Activated CD4-positive, alpha-beta T cell treated with anti-CD3 and anti-CD28 coated beads for 48 hours (primary cell): ENCODE measurements at places on chromosomes 11 and 22.

- DNase-seq: no peak
These were observed 20.1 kb downstream of the SYT7 start for GRCh38 chr11:61560751-61561150.

DNA sequence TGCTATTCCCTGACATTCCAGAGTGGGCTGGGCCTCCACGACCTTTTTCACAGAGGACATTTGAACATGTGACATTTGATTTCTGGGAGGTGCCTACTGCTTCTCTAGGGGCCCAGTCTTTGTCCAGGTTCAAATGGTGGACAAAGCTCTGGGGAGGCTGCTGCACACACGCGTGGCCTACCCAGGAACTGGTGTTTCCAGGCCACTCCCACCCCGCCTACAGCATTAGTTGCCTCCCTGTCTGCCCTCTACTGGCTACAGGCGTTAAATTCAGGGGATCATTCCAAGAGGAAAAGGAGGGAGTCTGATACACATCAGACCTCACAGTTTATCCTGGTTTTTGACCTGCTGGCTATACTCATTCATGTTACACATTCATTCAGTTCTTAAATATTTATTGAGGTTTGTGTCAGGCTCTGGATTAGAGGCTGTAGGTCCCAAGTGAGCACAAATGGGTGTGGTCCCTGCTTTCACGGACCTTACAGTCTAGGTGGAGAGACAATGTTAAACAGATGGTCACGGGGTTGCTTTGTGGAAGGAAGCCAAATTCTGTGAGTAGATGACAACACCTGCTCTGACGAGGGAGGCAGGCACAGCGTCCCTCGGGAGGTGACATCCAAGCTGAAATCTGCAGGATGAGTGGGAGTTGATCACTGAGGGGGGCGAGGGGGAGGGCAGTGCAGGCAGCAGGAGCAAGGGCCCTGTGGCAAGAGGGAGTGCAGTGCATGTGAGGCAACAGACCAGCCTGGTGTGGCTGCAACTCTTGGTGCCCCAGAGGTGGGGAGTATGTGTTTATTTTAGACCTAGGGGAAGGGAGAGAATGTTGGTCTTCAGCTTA is 11.8 kb downstream of the TUB start:
- DNase-seq: peak; percentile 73

DNA sequence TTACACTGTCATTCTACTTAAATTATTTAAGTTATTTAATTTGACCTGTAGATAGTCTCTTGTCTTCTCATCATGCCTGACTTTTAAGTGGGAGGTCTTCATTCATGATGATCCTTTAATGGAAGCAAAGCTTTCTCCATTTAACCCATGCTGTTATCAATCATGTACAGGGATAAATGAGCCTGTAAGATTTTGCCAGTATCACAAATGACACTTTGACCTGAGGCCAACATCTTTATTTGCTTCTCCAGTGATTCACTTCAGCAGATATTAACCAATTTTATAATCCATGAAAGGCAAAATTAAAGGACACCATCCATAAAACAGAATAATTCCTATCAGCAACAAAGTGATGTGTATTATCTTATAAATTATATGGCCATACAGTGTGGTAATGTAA is 7.7 kb downstream of the CCDC73 start:
- DNase-seq: no peak

- DNase-seq: no peak
These were observed 532.1 kb downstream of the BUD13 start for GRCh38 chr11:116240710-116241109.

- DNase-seq: peak; percentile 46
These were observed 2.5 kb upstream of the TPST2 start for GRCh38 chr22:26592421-26592891.

- no peak for DNase-seq
These were observed 25.4 kb downstream of the PDGFB start for GRCh38 chr22:39219071-39220039.

DNA sequence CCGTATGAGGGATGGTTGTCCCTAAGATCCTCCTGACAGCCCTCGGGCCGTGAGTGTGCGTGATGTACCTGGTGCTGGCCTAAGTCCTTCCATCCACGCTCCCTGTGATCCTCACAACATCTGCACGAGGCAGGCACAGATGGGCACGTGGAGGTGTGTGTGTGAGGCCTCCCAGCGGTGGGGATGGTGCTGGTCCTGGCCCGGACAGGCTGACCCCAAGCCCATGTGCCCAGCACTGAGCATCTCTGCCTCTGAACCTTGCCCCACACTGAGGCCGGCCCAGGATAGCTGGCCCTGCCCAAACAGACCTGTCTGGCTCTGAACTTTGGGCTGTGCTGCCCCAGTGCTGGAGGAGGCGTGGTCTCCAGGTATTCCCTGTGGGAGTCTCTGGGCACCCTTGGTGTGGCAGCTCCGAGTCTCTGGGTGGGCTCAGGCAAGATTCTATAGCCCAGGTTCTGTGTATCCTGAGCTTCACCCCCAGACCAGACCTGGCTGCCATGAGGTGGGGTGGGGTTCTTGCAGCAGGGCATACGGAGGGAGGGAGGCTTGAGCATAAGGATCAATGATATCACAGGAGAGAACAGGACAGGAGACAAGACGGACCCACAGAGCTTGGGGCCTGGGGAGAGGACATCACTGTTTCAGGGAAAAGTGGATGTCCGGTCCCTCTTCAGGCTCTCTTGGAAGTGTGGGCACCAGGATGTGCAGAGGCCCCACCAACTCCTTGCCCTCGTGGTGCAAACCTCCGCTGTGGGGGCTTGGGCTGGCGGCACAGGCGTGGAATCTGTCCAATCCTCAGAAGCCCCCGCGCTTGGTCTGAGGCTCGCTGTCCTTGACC is 881.8 kb downstream of the BRD1 start:
- no peak for DNase-seq

DNA sequence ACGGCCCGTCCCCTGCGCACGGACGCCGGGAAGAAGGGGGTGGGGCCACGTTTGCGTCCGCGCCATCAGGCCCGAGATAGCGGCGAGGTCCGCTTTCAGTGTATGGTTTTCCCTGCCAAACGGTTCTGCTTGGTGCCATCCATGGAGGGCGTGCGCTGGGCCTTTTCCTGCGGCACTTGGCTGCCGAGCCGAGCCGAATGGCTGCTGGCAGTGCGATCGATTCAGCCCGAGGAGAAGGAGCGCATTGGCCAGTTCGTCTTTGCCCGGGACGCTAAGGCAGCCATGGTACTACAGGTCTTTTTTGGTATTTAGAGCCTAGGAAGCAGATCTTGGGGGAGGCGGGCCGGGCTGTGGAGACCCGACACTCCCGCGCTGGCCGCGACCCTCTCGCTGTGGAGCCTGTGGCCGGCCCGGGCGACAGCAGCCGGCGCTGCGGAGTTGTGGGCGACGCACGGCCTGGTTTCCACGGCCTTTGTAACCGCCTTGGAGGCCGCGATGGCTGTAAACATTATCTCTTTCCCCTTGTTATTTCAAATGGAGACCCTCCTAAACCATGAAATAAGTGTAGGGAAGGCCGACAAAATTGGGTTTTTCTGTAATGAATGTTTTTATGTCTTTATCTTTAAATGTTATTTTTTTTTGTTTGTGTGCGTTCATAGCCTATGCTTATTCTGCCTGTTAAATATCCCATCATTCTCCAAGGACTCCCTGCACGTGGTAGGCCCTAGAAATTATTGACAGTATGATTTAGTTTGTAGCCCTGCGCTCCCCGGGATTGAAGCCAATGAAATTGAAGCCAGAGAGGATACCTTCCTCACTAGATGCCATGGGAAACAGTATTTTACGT is at the start of gene AASDHPPT:
AASDHPPT (plus strand) TSS at position 54 of the 847 bp plus-strand sequence; CDS start at position 103, 49 bp downstream.
- DNase-seq: no peak

DNA sequence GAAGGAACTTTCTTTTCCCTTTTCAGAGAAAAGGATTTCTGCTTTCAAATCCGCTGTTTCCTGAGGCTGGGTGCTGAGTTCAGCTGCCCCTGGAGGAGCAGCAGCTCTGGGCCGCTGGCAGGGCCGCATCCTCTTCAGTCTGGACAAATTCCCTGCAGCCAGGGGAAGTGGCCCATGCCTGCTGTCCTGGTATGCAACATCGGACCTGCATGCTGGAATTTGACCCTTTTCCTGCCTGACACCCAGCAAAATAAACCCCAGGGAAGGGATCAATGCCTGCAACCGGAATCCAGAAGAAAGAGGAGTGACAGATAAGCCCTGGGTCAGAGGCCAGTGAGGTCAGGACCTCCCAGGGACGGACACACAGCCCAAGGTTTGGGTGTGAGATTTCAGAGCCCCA is 54.1 kb upstream of the LINC01488 start:
- DNase-seq: no peak

- no peak for DNase-seq
These were observed 475.1 kb upstream of the CNTN5 start for GRCh38 chr11:98545544-98546175.

DNA sequence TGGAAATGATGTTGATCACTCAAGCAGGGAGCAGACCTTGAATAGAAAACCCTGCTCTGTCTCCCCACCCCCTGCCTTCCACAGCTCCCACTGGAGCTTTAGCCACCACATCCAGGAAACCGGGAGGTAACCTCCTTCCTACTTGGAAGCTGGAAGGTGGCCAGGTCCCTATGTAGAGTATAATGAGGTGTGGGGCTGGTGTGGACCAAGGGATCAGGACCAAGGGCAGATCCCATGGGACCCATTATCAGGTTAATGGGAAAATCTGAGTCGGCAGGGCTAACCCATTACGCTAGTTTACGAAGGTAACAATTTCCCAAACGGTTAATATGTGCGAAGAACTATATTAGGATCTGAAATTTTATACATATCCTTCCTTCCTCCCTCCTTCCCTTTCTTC is 321.9 kb downstream of the MIAT start:
- DNase-seq: no peak

DNA sequence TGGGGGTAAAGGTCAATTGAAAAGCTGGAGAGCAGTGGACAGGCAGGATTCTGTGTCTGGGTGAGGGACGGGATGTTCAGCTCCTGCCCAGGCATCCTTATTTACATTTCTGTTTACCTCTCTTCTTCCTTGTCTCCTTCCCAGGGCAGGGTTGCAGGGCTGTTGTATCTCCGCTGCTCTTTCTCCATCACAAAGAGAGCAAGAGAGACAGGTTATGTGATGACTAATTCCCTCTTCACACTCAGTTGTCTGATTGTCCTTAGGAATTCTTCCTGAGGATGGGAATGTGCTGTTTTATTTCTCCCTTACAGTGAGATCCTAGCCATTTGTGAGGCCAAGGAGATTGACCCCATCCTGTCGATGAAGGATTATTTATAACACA is 104.9 kb downstream of the VPREB1 start:
- no peak for DNase-seq

DNA sequence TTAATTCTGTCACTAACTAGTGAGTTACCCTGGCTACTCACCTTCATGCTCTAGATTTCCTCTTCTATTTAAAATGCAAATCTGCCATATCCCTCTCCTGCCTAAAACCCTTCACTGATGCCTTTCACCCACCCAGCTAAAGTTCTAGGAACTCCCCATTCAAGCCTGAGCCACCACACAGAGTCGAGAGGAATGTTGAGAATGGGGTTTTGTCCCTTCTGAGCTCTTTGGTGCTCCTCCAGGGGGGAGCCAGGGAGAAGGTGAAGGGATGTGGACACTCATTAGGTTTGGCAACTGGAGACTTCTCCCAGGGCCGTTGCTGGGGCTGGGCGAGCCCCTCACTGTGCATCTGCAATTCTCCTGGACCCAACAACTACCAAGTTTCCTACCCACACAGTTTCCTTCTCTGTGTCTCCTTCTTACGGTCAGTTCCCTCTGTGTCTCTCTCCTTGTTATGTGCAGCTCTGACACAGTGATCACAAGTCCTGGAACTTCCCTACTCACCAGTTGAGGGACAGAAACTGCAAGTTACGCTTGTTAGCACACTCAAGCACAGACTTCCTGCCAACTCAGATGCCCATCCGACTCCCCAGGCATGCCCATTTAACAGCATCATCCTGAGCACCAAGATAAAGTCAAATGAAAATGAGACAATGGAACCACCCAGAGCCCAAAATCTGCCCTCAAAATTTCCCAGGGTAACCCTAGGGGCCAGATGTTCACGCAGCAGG is 6.5 kb upstream of the IL10RA start:
- DNase-seq: no peak

DNA sequence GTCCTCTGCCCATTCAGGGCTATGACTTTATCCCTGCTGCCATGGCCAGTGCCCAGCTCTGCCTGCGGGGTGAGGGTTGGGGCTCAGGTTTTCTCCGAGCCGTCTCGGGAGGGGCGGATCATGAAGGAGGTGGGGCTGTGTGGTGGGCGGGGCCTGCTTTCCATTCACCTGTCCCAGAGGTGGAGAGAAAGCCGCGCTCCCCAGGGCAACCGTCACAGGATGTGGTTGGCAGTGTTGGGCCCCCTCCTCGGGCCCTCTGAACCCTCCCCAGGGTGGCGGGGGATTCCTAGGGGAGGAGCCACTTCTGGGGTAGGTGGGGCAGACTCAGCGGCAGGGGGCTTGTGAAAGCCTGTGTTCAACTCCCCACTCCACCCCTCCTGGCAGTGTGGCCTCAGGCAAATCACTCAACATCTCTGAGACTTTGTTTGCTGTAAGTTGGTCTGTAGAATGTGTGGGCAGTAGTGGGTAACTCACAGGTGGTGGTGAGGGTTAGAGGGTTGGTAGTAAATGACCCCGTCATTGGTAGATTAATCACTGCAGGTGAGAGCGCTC is 50.3 kb downstream of the CD6 start:
- DNase-seq: peak; percentile 89

DNA sequence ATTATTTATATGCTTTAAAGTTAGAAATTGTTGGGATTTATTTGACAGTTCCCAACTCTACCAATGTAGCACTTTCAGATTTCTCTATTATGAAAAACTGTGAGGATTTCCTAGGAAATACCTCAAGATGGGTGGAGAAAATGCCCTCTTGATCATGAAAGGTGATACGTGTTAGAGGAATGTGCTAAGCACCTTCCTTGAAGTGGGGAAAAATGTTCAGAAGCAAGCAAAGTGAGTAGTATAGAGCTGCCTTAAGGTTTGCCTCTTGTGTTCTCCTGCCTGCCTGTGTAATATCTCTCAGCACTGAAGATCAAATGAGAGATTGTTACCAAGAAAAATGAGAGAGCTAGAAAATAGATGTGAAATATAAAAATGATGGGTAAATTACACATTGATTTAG is 58.2 kb downstream of the YAP1 start:
- no peak for DNase-seq

DNA sequence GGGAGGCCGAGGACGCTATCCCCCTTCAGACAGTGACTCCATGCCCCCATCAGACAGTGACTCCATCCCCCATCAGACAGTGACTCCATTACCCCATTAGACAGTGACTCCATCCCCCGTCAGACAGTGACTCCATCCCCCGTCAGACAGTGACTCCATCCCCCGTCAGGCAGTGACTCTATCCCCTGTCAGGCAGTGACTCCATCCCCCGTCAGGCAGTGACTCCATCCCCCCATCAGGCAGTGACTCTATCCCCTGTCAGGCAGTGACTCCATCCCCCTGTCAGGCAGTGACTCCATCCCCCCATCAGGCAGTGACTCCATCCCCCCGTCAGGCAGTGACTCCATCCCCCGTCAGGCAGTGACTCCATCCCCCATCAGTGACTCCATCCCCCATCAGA is 9.1 kb upstream of the TTLL8 start:
- DNase-seq: no peak

DNA sequence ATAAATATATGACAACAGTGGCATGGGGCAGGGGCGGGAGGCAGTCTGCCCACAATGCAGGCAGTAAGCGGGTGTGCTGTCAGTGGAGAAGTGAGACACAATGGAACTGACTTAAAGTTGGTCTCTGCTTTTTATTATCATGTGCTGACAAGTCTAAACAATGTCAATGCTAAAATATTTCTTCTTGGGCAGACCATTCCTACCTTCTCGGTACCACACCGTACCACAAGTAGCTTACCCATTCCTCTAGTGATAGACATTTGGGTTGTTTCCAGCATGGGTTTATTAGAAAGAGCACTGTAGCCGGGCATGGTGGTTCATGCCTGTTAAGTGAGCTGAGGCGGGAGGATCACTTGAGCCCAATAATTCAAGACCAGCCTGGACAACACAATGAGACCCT is 2.6 kb upstream of the CHADL start:
- DNase-seq: no peak
